ENCODE measurements at places on chromosomes 13 and 19.
A peak's percentile ranks its signal among the peaks of the same experiment; 100 is the strongest.

- DNase-seq = peak; percentile 25
Measured at GRCh38 chr19:17718947-17719711, at the start of gene MAP1S. MAP1S (plus strand) TSS chr19:17719480; CDS start chr19:17719503, 23 bp downstream.

DNA sequence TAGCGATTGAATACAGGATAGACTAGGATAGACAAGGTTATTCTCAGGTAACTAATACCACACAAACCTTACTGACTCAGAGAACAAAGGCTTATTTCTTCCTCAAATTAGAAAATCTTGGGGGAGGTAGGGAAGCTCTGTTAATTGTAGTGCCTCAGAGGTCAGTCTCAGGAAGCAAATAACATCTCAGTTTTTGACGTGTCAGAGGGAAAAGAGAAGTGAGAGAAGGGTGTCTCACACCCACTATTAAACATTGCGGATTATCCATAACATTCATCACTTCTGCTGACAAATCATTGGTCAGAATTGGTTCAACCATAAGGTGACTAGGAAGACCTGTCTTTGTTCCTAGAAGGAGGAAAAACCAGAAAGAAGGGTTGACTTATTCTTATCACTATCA, 579.4 kb upstream of the MIR17HG start:
- DNase-seq = no peak

DNA sequence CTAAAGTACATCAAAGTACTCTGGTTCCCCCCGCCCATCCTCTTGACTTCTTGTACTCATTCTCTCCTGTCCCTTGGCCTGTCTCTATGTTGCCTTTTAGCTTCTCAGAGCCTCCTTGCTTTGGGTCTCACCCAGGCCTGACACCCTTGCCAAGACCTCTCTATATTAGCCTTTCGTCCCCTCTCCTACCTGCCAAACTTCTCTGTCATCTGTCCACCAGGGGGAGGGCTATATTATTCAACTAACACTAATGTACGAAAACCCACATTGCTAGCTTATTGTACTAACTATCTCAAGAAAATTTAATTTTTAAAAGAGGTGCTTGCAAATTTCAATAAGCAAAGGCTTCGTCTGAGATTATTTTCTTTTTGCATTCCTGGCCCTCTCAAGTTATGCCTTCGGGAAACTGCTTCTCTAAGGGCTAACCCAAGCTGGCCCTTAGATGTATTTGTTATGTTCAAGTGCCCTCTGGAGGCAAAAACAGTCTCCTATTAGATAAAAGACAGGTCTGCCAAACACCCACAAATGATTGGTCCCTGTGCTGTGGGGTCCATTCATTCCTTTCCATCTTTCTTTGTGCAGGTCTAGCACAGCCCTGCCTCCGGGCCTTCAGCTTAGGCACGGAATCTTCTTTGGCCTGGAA, 6.3 kb upstream of the MRPS31 start:
- peak; percentile 86 for DNase-seq

- DNase-seq = no peak
Measured at GRCh38 chr19:11102944-11103343, 13.7 kb downstream of the LDLR start.

DNA sequence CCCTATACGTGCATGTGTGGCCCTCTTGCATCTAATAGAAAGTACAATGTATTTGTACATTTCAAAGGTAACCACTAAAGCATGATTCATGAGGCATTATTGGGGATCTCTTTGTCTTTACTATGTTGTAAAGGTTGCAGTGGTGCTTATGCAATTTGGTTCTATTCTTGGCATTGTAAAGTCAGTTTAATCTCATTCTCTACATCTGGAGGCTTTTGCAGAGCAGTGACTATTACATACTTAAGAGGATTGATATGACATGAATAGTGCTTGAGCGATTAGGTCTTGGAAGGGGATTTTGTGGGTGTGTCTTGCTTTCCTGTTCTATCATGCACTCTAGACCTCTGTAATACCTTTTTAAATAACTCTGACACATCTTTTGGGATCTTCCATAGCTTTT, 610.0 kb downstream of the EFNB2 start:
- no peak for DNase-seq

GRCh38 chr19:45059258-45059965, 16.9 kb downstream of the ZNF296 start:
- peak; percentile 27 for DNase-seq

GRCh38 chr19:29678484-29679106, 13.3 kb downstream of the PLEKHF1 start:
- DNase-seq = no peak

- DNase-seq = no peak
Measured at GRCh38 chr19:15124572-15125231, 17.5 kb downstream of the SYDE1 start.

- DNase-seq = no peak
Measured at GRCh38 chr19:46155237-46155636, 7.2 kb downstream of the IGFL2 start.

- DNase-seq = no peak
Measured at GRCh38 chr13:30415430-30416030, 6.8 kb upstream of the UBE2L5 start.

DNA sequence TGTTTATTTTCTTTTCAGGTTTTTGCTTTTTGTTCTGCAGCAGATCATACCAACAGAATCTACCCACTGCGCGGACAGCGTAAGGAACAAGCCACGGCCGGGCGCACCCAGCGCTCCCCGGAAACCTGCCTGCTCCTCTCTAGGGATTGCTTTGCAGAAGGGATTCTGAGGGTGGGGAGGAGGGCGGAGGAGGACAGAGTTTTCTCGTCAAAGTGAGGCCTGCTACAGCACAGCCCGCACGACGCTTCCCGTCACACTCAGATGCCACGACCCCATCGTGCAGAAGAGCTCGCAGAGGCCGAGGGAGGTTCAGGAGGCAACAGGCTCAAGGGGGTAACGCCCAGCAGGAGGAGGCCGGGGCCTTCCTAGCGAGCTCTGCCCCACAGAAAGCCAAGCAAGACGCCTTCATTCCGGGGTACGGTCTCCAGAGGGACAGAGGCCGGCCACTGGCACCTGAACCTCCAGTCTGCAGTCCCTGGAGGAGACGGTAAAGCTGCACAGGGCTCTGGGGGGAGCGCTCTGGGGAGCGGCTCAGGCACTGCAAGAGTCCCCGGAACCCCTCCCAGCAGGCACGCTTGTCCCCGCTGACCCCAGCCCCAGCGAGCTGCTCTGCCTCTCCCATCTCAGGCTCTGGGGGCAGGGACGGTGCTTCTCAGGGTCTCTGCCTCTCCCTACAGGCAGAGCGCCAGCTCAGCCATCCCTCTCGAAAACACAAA, 6.9 kb downstream of the REXO1 start:
- DNase-seq = no peak

- peak; percentile 4 for DNase-seq
Measured at GRCh38 chr13:19959141-19959830, 759 bp downstream of the ZMYM2 start.

GRCh38 chr19:5122121-5122400, 153.1 kb downstream of the KDM4B start:
- DNase-seq = no peak

DNA sequence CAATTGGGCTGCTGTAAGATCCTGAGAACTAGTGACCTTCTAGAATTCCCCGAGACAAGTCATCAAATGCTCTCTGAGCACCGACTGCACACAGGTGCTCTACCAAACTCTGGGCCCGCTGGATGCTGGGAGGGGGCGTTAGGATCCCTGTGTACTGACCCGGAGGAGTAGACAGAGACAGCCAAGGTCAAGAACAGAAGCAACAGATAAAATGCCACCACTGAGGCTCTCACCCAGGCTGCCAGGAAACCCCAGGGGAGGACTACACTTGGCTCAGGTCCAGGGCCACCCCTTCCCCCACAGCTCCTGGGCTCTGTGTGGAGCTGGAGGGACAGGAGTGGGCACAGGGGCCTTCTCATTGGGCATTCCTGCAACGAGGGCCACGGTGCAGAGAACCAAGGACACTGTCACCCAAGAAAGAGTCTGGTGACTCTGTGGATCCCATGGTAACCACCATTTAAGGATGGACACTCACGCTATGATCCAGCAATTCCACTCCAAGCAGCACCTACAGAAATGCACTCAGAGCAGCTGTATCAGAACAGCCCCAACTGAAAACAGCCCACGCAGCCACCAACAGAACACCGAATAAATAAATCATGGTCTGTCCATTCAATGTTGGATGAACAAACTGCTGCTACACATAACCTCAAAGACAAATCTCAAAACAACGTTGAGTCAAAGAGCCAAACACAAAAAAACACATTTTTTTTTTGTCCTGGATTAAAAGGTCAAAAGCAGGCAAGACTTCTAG, 16.8 kb upstream of the SLC35E1 start:
- peak; percentile 3 for DNase-seq

GRCh38 chr19:49324801-49325576, at the start of gene SLC6A16:
SLC6A16 (minus strand) TSS chr19:49325191; CDS start chr19:49311347, 13,844 bp downstream.
- DNase-seq = no peak

- DNase-seq = no peak
Measured at GRCh38 chr13:50128428-50128931, 113.2 kb downstream of the KCNRG start.

- no peak for DNase-seq
Measured at GRCh38 chr19:50728084-50728737, 5.0 kb downstream of the CLEC11A start.

GRCh38 chr13:112510002-112510780, 77.8 kb downstream of the TUBGCP3 start:
- DNase-seq = peak; percentile 57

GRCh38 chr19:39212375-39212742, 8.3 kb upstream of the SYCN start:
- DNase-seq = peak; percentile 29

DNA sequence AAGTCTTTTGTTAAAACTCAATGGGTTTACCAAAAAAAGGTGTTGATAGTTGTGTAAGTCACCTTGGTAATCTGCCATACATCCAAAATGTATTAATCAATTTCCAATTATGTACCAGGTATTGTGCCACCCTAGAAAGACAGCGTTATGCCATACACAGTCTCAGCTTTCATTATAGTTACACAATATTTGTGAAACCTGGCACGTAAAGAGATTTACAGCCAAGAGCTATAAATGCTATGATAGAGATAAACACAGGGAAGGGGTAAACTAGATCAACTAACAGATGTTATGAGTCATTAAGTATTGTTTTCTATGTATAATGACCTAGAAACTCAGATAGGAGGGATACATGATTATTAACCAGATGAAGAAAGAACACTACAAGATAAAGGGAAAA, 725.6 kb upstream of the SLITRK5 start:
- DNase-seq = no peak

- DNase-seq = no peak
Measured at GRCh38 chr13:36920616-36921185, 663 bp upstream of the SMAD9 start.

DNA sequence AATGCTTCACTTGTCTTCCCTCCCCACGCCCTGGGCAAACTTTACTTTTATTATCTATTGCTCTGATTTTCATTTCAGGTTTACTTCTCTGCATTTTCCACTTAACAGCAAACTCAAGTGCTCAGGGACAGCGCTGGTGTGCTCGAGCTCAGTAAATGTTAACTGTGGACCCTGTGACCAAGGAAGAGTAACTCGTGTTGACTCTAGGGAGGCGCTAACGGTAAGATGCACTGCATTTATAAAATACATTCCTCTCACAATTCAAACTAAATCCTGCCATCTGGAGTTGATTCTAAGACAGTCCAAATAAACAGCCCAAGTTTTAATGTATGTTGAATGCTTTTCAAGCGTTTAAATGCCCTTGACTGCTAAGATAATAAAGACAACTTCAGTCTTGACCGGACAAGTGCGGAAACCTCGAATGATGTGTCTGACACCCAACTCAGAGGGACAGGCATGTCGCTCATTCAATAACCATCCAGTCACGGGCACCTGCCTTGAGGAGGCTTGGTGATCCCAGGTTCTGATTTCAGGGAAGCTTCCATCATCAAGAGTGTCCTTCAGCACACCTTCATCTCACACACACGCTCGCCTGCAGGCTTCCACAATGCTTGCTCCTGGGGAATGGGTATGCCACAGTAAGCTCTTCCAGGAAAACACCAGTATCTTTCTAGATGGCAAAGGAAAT, 93.2 kb downstream of the STK24 start:
- DNase-seq = no peak

- no peak for DNase-seq
Measured at GRCh38 chr19:17183858-17184321, 31.3 kb upstream of the USE1 start.

DNA sequence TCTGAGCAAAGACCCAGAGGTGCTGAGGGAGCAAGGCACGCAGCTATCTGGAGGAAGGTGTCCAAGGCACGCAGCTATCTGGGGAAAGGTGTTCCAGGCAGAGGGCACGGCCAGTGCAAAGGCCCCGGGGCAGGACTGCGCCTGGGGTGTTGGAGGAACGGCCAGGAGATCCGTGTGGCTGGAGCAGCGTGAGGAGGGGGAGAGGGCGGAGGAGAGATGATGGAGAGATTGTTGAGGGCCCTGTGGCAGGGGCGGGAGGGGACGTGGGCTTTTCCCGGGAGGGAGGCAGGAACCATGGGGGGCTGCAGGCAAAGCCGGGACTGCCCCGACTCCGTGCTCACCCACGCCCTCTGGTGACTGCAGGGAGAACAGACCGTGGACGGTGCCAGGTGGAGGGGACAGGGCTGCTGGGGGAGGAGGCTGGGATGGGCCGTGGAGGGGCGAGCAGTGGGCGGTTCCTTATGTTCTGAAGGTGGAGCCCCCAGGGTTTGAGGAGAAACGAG, 13.3 kb upstream of the MISP start:
- DNase-seq = peak; percentile 46

DNA sequence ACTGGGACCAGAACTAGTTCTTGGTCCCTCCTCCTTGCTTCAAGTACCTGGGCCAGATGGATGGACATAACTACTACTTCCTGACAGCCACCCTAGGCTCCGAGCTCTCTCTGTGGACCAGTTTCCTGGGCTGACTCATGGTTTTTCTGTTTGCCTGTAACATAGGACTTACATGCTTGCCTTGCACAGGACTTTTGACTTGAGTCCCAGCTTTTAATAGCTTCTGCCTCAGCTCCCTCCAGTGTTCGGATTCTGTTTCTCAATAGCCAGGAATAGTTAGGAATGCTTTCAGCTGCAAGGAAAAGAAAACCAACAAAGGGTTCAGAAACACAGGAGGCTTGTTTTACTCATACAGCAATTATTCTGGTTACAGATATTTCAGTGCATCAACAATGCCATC, 405.9 kb downstream of the ZNF536 start:
- DNase-seq = no peak

- peak; percentile 49 for DNase-seq
Measured at GRCh38 chr19:7083076-7083956, 13.8 kb downstream of the ZNF557 start.

GRCh38 chr13:95608640-95609323, 35.7 kb downstream of the DZIP1 start:
- no peak for DNase-seq

DNA sequence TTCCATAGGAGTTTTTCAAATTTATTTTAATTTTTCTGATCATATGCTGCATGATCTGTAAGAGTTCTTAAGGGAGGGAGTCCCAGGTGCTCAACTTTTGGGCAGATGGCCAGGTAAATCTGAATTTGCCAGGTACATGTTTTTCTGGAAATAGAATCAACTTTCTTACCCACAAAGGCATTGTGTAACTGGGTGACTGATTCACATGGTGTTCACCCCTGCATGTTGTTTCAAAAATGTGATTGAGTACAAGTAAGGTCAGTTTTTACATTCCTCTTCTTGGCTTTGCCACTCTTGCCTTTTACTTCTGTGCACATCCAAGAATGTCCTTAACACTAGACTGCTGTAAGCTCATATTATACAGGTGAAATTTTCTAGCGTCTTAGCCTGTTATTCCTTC, 30.4 kb downstream of the RB1 start:
- no peak for DNase-seq
